ENCODE measurements at places on chromosomes 6 and 20.

- no peak for DNase-seq
Observed at GRCh38 chr6:112183271-112183671, 71.1 kb downstream of the LAMA4 start.

DNA sequence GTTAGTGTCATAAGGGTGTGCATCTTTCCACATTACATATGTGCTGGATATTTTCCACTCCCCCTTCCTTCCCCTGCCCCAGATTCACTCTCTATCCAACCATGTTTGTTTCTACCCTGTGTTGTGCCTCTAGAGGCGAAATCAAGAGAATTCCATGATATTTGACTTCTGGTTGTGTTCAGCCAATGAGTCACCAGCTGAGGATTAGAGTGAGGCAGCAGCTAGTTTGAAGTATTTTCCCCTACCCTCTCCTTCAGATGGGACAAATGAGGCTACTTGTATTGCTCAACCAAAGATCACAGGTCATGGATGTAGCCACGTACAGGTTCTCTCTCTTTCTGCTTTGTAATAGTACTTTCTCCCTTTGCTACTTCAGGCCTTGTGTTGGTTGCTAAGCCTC, 24.5 kb upstream of the OR2J2 start:
- no peak for DNase-seq

DNA sequence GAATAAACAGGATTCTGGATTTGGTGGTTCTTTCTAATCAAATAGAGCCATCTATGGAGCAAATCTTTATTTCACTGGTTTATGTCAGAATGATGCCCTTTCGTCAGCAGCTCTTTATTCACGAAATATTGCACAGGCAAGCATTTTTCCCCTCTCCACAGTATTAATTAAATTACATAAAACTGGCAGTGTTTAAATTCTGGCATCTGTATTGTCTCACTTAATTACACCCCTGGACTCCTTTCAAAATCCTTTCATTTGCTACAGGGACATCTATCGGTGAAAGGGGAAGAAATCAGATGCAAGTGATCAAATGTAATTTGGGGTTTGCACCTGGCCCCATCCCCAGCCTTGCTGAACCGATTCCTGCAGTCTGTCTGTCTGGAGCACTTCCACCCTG, 801.9 kb downstream of the QKI start:
- DNase-seq: no peak

DNA sequence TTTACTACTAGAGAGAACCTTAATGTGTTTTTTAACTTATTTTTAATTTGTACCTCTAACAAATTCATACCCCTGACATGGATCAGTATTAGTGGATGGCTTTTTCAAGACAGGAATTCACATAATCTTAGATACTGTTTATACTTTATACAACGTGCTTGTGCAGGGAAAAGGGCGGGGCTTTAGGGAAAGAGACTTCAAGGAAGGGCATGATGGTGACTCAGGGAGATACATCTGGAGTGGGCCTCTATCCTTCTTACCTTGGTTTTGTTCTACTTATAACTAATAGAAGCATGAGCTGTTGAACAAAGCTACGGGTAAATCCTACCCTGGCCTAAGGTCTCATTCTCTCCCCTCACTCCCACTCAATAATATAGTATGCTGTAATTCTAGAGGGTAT, 160.8 kb downstream of the C6orf58 start:
- DNase-seq: no peak

DNA sequence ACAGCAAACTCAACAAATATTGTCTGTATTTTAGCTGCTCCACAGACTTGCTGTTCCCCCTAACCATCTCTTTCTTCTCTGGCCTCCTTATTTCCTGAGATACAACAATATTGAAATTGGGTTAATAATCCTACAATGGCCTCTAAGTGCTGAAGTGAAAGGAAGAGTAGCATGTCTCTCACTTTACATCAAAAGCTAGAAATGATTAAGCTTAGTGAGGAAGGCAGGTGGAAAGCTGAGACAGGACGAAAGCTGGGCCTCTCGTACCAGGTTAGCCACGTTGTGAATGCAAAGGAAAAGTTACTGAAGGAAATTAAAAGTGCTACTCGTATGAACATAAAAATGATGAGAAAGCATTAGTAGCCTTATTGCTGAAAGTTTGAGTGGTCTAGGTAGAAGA, 63.8 kb downstream of the ELOVL5 start:
- no peak for DNase-seq

- DNase-seq: no peak
Observed at GRCh38 chr6:17385660-17386059, 7.7 kb upstream of the CAP2 start.

DNA sequence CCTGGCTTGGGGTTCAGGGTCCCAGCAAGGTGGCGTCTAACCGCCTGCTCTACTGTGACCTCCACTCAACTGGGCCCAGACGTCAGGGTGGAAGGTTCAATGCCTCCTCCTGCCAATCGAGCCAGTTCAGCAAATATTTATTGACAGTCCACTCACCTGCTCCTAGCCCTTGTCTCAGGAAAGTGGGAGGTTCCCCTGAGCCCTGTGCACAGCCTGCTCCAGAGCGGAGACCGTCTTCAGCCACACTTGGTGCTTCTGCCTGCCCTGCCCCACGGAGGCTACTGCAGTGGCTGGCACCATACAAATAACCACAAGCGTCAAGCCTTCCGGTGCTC, 6.1 kb downstream of the CCDC167 start:
- no peak for DNase-seq

DNA sequence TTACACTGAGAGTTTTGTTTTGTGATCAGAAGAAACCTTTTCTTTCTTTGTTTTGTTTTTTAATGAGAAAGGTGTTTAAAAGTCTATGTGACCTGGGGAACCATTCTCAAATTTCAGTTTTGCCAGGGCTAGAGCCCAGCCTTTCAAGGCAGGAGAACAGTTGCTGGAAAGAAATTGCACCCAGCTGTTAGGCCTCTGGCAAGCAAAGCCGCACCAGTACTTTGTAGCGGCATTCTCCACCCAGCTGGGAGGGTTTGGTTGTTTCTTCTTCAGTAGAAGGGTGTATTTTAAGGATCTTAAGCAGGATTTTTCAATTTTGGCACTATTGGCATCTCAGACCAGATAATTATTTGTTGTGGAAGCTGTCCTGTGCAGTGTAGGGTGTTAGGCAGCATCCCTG, 16.6 kb upstream of the MAPK13 start:
- DNase-seq: no peak

DNA sequence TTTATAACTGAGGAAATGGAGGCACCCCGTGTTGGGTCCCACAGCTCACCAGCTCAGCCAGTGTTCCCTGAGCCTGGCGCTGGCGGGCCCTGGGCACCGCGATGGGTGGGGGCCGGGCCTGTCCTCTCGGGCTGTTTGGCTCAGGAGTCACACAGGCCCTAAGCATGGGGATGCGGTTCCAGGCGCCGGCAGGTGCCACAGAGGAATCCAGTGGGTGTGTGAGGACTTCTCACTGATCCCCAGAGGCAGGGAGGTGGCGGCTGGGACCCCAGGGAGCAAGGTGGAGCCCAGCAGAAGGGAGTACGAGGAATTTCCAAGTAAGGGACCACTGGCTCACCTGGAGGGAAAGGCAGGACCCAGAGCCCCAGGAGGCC, 57.5 kb downstream of the IRF4 start:
- DNase-seq: no peak

DNA sequence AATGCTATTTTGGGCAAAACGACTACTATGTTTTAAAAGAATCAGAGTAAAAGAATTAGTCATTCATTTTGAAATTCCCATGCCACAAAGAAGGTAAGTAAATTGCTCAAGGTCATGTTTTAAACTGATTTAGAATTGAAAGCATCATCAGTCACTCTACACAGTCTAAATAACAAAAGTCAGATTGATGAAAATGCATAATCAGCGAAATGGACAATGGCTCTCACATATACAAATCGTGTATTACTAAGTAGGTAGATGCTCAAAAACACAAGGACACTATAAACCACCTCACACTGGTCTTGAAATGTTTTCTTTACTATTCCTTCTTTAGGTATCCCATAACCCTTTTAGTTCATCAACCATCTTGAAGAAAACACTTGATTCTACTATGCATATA, 135.4 kb downstream of the OPN5 start:
- no peak for DNase-seq

GRCh38 chr6:156557251-156557910, 219.8 kb upstream of the ARID1B start:
- no peak for DNase-seq

- DNase-seq: no peak
Observed at GRCh38 chr6:151649835-151650234, 156.0 kb downstream of the CCDC170 start.

GRCh38 chr6:115770851-115771250, 289.8 kb downstream of the FRK start:
- no peak for DNase-seq

Measured in T follicular helper cell (primary cell).